ENCODE measurements at places on chromosomes 11 and 22.

- no peak for DNase-seq
These were observed 98.2 kb downstream of the ARHGAP20 start for GRCh38 chr11:110614031-110614430.

GRCh38 chr22:26565889-26566288 is 24.0 kb downstream of the TPST2 start:
- no peak for DNase-seq

DNA sequence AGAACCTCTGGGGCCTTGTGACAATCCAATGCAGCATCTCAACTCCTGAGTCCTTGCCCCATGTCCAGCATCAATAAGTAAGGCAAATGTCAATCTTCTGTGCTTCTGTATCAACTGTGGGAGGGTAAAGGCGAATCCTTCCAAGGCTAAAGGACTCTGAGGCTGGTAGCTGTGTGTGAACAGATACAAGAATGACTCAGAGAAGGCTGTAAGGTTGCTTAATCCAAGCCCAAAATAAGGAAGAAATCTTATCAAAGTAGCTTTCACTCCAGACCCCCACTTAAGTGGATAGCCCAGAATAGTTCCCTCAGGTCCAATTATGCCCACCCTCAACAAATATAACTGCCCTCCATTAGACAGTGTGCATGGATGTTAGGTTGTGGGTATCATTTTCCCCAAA is 28.1 kb upstream of the SCGB1A1 start:
- DNase-seq = no peak

DNA sequence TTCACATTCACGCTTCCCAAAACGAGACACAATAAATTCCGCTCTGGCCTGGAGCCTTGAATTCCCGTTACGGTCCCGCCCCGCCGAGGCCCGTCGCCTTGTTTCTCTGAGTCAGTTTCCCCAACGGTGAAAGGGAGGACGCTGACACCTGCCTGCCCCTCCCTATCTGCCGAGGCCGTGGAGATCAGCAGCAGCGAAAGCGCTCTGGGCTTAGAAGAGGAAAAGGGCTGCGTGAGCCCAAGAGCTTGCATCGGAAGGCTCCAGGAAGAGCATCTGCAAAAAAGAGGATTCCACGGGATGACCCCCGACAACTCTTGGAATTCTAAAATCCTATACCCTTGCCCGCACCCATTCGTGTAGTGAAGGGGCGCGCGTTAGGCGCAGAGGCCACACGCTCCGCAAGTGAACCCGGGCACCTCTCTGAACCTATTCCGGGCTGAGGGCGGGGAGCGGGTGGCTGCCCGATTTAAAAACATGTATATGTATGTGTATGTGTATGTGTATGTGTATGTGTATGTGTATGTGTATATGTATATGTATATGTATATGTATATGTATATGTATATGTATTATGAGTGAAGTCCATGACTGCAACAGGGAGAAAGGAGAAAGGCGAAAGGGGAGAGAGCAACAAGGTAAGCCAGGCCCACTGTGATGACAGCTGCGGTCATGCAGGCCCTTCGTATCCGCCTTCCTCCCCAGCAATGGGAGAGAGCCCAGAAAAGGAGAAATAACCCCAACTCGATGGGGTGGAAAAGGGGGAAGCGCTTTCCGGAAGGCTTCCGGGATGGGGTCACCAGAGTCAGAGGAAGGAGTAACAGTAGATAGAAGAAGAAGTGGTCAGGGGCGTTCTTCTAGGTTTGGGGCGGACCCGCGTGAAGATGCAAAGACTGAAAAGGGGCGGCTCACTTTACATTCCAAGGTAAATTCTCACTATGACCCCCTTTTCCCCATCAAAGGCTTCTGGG is 948 bp upstream of the MRTFA start:
- DNase-seq = peak; percentile 14

DNA sequence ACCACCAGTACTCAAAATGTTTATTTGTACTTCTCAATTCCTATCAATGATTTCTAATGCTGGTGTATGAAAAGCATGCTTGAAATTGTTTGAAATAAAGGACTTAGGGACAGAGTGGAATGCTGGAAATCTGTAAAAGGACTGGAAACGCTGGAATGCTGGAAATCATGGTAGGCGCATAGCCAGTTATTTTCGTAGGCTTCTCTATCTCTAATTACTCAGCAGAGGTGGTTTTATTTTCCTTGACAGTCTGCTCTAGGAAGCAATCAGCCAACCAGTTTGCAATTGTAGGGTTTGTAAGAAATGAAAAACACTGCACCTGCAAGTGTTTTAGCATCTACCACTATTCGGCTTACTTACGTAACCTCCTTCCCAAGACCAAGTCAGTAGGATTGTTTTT is 788 bp downstream of the LIN7C start:
- no peak for DNase-seq

GRCh38 chr11:75233754-75234172 is 6.8 kb upstream of the TPBGL start:
- no peak for DNase-seq
